ENCODE measurements at places on chromosomes 2 and 18.

DNA sequence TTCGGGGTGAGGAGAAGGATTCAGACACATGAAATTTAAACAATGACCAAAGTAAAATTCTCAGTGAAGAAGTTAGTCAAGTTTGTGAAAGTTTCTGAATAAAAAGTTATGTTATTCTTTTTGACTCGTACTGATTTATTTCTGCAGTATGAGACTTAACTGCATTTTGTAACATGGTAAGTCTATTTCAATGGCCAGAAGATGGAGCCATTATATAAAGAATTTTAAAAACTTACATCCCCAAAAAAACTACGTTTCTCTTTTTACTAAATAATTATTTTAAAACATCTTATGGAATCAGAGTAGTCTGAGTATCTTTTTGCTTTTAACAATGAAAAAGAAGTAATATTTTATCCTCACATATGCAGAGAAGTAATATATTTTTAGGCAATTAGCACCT lies 51.4 kb upstream of the SCN1A start:
- DNase-seq: no peak

GRCh38 chr2:180562378-180562777 lies 418.0 kb upstream of the UBE2E3 start:
- DNase-seq: no peak

DNA sequence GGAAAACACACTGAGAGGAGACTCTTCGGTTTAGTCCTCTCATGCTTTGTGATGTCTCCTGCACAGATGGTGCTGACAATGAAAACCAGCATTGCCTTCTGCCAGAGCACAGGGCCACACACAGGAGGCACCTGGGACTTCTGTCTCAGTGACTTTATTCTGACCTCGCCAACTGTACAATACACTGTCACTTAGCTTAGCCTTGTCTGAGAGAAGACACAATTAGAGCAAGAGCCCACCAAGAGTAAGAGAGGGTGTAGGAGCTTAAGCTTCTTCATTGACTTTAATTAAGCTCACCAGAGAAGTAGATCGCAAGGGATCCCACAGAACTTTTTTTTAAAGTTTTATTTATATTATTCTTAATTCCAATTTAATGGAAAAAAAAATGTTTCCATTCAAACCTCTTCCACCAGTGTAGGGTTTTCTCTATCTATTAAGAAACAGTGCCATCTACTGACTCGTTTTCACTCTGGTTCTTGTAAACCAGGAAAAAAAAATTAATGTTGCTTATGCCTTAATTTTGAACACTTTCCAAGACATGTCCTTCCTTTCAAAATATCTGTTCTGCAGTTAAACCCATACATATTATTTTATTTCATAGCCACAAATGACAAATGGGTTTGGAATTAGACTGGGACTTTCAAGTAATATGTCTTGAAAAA lies 42.4 kb upstream of the DDX18 start:
- DNase-seq: no peak

DNA sequence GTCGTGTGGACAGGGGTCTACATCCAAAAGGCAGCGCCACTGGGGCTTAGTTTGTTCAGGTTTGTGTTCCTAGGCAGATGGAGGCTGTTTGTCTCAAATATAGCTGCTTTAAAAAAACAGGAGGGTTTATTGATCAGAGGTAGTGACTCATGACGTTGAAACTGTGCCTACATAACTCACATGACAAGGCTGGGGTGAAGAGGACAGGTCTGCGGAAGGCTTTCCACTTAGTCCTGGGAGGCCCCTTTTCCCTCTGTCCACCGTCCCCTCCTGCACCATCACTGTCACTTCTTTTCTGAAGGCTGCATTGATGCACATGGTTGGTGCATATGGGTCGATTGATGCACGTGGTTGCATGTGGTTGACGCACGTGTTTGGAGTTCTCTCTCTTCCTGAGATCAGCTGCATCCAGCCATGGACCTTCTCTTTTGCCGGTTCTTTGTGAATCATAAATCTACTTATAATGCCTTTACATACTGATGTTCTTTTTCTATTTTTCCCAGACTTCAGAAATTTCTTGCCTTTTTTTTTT lies 10.9 kb downstream of the SH3RF3 start:
- no peak for DNase-seq

GRCh38 chr2:4553241-4553640 lies 849.9 kb downstream of the DCDC2C start:
- no peak for DNase-seq

DNA sequence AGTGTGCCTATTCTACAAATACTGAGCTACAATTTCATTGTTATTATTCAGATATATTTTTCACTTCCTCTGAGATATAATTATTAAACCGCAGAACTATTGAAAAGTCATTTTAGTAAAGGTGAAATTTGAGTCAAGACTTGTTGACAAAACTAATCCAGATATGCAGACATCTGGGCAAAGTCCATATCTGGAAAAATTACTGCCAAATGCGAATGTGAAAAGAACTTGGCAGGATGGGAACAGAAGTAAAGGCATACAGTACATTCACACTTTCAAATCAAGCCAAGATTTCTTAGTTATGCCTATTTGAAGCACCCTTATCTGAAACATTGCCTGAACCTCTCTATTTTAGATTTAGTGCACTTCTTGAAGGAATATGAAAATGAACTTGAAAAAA lies 923.6 kb downstream of the CCDC85A start:
- DNase-seq: no peak

DNA sequence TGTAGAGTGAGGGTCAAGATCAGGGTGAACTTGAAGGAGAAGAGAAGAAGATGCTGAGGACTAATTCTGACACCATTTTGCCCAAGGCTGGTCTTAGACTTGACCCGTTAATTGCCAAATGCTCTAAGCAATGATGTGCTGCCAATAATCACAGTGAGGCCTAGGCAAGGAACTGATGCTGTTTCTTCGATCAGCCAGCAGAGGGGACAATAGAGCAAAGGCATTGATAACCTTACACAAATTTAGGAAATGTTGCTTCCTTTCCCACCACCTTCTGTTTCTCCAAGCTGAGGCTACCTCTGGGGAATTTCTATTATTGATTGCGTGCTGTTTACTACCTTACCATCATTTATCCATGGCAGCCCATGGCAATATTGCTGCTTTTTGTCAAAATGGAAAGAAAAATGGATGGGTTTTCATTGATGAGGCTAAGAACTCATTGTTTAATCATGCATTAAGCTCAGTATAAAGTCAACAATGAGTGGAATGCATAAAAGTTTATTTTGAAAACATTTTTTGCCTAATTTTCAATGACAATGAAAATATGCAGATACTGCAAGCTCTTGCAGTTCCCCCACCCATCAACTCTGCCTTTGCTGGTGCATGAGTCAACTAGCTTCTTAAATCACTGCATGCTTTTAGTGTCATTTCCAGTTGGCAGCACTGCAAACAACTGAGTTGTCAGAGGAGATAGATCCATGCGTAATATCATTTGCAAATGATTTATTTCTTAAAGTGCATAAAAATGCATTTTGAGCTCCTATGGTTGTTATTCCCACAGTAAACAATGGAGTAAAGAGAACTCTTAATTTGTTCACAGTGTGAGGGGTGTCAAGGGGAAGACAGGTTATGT lies 116.4 kb upstream of the NYAP2 start:
- no peak for DNase-seq

DNA sequence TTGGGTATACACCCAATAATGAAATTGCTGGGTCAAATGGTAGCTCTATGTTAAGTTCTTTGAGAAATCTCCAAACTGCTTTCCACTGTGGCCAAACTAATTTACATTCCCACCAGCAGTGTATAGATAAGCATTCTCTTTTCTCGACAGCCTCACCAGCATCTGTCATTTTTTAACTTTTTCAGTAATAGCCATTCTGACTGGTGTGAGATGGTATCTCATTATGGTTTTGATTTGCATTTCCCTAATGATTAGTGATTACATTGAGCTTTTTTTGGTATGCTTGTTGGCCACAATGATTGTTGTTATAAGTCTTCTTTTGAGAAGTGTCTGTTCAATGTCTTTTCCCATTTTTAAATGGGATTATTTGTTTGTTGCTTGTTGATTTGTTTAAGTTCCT lies 50.4 kb upstream of the EPAS1 start:
- DNase-seq: no peak

Data from T-helper 2 cell treated with Interferon-gamma antibody and Interleukin-4, amounts not matched to agents 5 μg/mL and 100 μg/mL, for 36 hours (primary cell).